ENCODE measurements at places on chromosomes 5 and 9.

- no peak for DNase-seq
These were observed 207.2 kb downstream of the ADAMTS12 start for GRCh38 chr5:33684496-33685159.

DNA sequence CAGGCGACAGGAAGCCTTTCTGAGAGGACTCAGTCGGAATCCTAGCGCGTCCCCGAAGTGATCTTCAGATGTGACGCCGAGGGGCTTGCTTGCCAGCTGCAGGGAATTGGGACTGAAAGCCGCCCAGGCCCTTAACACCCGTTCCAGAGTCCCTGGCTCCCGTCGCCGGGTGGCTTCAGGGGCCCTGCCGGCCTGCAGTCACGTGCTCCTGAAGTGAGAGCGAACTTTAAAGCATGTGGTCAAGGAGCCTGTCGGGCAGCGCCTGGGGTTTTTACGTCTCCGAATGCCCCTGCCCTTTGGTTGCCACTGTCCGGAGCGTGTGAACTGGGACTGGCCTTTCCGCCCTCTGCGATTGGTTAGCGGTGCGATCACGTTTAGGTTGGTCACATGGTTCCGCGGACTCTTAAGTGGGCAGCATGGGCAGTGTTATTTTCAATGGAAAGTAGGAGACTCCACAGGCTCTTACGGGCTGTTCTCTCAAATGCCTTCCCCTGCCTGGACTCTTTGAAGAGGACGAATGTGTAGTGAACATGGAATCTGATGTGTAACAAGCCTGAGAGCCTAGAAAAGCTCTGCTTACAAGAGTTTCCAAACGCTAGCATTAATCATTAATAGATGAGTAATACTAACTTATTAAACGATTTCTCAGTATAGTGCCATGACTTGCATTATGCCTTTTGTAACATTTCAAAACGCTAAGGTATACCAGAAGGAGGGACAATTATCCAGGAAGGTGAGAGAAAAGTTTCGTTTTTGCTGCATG lies 1.9 kb downstream of the VLDLR start:
- no peak for DNase-seq

GRCh38 chr5:102154291-102154690 lies 141.8 kb downstream of the SLCO4C1 start:
- no peak for DNase-seq

GRCh38 chr5:107378218-107378899 lies 292.4 kb downstream of the EFNA5 start:
- no peak for DNase-seq

GRCh38 chr9:250625-251024 lies 36.0 kb downstream of the DOCK8 start:
- no peak for DNase-seq

GRCh38 chr5:74327339-74327685 lies 313.2 kb downstream of the ENC1 start:
- DNase-seq: no peak

All from stimulated activated CD4-positive, alpha-beta T cell treated with anti-CD3 and anti-CD28 coated beads, Interleukin-1b, Interleukin-23, amount 100 ng/mL, for 48 hours (primary cell).